ENCODE measurements at places on chromosomes 2 and 18.

DNA sequence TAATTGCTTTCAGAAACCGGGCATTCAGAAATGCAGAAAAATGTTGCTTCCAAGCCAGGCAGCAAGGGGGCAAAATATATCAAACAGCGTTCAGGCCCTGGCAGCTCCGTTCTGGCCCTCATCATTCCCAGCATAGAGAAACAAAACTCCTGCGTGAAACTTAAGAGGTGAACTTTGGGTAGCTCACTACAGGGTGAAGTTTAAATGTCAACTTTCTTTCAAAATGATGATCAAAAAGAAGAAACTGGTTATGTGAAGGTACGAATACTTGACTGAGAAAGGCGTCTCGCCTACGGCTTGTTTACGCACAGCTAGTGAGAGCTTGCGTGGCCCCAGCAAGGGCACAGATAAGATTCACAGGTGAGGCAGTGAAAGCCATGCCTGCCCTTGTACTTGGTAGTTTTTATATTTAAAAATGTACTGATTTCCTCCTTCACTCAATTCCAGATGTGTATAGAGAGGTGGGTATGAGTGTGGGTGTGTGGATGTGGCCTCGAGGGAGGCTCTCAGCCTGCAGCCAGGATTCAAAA lies 127.5 kb downstream of the NFATC1 start:
- peak; percentile 61 for DNase-seq

DNA sequence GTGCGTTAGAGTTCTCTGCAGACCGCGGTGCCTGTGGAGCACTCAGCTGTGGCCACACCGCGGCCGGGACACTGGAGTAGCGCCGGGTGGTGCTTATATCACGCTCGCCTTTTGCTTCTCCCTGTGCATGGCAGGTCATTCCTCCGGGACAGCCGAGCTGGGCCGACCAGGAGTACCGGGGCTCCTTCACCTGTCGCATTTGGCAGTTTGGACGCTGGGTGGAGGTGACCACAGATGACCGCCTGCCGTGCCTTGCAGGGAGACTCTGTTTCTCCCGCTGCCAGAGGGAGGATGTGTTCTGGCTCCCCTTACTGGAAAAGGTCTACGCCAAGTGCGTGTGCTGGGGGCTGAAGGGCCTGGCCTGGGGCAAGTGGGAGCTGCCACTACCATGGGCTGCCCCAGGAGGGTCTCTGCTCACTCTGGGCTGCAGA lies 4.2 kb downstream of the CAPN10 start:
- no peak for DNase-seq

- DNase-seq = no peak
These were observed 57.2 kb downstream of the DDX1 start for GRCh38 chr2:15648593-15649525.

DNA sequence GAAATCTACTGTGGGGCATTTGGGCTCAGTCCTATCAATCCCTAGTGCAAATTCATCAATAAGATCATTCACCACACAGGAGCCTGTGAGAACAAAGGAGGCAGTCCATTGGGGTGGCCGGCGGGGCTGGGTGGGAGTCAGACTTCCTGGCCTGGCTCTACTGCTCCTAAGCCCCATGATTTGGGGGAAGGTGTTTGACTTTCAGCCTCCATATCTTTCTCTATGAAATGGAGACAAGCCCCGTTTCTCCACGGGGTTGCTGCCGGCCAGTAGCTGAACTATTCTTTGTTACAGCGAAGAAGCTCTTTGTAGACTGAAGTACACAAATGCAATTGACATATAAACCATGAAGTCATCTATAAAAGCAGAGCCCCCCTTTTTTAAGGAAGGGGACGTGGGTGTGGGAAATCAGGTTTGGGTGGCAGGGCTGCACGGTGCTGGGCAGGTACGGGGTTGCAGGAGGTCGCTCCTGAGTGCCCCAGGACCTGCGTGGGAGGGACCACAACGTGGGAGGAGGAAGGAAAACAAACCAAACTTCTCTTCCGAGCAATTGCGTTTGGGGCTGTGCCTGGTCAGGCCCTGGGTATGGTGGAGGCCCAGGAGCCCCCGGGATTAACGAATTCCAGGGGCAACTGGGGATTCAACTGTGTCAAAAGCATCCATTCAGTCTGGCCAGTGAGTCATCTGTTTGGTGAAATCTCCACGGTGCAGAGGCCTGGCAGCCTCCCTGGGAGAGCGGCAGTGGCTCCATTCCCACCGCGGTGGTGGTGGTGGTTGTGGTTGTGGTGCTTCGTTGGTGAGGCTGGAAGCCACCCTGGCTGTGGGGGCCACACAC lies 18.2 kb downstream of the FBLN7 start:
- DNase-seq = no peak

DNA sequence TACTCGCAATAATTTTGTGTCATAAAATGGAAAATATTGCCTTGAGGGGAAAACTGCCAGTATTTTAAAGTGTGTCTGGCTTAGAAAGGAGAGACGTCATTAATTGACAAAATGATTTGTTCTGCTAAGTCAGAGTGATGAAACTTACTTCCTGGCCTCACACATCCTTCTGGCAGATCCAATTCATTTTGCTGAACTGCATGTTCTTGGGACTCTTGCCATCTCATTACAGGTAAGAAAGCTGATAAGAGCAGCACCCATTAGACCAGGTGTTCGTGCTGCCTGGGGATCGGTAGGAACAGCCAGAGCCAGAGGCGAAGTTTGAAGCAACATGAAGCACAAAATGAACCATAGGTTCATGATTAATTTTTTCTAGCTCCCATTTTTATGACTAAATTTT lies 38.0 kb downstream of the KCNE4 start:
- DNase-seq = no peak

DNA sequence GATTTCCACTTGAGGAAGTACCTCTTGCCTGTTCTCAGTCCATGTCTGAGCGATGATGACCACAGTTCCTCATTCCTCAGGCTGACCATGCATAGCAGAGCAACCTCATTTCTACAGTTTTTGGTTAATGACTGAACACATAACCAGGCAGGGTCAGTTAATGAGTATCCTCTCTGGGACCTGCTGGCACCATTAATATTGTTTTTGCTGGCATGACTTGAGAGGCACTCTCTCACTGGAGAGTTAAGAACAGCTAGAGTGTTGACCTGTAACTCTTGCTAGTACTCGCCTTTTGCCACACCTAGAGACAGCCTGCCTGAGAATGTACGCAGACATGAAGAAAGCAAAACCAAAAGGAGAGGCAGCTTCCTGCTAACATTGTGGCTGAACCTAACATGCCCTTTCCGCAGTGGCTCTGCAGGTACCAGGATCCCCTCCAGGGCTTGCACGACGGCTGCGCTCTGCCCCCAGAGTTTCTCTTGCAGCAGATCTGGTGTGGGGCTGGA lies 23.9 kb downstream of the PECR start:
- DNase-seq = peak; percentile 78

DNA sequence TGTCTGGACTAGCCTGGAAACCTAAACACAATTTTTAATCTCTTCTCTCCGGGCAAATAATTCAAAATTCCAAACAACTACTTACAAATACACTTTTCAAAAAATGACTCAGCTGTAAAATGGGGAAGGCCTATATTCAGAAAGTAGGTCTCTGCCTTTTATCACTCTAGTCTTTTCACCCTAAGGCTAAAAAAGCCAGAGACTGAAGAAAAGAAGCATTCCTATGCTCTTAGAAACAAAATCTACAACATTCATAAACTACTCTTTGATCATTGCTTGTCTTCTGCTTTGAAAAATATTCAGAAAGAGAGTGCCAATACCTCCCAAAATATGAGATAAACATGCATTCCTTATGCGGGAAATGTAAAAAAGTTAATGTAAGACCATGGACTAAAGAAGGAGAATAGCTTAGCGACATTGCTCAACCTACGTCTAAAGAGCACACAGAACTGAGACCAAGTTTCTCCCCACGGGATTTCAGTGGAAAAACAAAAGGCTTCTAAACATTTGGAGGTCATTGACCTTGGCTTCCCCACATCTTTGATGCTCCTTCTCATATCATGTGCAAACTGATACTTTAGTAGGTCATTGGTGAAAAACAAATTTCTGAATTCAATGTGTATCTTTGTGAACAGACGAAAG lies 74.4 kb upstream of the EPB41L3 start:
- DNase-seq = no peak

All from GM10248 (cell line).